ENCODE measurements at places on chromosomes 12 and 14.
A peak's percentile ranks its signal among the peaks of the same experiment; 100 is the strongest.

GRCh38 chr14:63624203-63624602 is 17.5 kb downstream of the WDR89 start:
- DNase-seq, result no peak

DNA sequence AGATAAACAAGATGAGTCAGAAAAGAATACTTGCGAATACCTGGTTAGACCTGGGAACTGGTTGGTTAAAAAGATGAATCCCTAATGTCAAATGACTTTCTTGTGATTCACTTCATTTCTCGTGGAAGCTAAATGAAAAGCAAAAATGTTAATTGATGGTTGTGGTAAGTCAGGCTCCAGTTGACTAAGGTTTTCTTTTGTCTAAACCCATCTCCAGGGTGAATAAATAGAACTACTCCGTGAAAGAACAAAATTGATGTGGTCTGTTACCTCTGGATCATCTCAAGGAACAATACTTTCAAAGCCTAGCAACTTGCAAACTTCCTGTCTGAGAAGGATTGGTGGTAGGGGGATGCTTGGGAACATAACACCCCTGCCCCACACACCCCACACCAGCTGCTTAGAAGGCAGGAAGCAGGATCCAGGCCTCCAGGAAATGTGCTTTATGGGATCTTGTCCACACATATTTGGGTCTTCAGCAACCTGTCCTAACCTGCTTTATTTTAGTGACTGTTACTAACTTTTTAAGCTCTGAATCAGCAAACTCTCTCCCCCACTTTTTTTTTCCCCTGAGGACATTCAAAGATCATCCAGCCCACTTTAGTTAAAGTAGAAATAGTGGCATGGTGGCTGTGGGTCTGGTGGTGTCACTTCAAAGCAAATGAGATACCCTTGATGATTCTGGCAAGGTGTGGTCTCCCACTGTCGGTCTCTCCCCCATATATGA is 60.4 kb upstream of the PTHLH start:
- peak; percentile 39 for DNase-seq

DNA sequence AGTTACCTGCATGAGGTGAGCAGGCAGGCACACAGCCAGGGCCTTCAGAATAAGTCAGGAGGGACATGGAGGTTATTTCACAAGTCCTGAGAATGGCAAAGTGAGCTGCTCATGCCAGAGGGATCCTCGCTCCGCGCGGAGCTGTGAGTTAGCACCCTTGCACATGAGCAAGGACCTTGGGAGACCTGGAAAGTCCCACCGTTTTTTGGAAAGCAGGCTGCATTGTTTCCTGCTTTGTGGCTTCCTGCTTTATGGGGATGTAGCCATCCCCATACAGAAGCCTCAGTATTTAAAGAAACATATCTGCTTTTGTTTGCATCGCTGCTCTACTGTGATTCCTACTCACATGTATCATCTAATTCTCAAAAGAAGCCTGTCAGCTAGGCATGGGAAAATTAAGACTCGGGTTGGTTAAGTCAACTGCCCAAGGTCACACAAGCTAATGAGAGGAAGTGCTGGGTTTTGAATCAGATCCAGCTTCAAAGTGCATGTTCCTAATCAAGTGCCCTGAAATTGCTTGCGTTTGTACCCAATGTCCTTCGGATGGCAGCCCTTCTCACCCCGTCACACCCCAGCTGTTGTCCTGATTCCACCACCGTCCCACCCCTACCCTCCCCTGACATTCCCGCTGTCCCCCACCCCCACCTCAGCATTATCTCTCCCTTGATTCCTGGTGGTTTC is 106.2 kb downstream of the CRACR2A start:
- peak; percentile 60 for DNase-seq

GRCh38 chr14:101600891-101601605 is 39.8 kb downstream of the DIO3 start:
- DNase-seq, result no peak

All from dermis blood vessel endothelial cell (primary cell).